ENCODE measurements at places on chromosomes 4 and X.

DNA sequence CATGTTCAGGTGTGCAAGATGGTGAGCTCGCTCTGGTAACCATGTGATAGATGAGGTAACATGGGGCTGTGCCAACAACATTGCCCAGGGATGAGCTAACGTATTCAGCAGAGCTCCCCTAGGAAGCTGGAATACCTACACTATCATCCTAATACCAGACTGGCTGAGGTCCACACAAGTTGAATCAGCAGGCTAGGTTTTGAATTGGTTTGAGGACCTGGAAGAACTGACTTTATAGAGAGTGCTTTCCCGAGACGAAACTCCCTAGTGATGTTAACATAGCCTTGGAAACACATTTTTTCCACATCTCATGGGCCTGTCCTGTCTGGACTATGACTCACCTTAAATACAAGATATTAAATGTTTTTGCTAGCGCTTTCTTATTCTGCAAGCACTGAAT, 56.7 kb downstream of the IGFBP7 start:
- no peak for DNase-seq

GRCh38 chr4:43452948-43453347, 560.4 kb downstream of the GRXCR1 start:
- no peak for DNase-seq

DNA sequence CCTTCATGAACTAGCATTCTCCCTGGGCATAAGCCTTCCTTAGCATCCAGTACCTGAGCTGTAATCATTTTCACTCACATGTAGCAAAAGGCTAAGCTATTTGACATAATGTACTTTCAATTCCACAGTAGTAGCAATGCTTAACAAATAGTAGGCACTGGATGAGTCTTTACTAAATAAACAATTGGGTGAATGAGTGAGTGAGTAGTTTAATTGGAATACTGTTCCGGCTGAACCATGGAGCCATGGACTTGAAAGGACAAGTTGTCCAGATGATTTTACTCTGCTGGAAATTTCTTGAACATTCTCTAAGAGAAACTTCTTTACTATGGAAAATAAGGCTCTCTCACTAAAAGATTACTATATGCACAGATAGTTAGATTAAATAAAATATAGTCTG, 159.3 kb downstream of the FAM47B start:
- no peak for DNase-seq

DNA sequence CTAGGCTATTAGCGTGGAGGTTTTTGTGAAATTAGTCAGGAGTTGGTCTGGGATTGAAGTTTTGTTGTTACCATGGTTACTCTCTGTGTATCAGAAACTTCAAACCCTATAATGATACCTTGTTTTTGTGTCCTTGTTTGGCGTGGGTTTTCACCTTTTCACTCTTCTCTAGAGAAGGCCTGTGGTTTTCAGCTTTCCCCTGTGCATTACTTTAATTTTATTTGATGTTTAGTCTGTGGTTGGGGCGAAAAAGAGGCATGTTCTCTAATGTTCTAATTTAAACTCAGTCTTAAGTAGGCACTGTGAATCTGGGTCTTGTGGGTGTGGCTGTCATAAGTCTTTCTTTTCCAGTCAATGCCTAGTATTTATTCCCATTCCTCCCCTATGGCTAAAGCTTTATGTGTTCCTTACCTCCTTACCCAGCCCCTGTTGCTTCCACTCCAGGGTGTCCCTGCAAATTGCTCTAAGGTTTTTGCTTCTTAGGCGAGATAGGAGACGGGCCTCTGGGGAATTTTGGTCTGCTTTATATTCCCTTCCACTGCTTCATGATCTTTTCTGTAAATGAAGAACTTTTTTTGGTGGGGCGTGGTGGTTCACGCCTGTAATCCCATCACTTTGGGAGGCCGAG, 326.3 kb upstream of the ZCCHC13 start:
- DNase-seq = no peak

- DNase-seq = no peak
Measured at GRCh38 chr4:140237616-140238350, 83.8 kb upstream of the MAML3 start.

GRCh38 chr4:2486981-2487380, 18.1 kb downstream of the RNF4 start:
- DNase-seq = no peak

GRCh38 chrX:51598899-51599298, 19.8 kb downstream of the CENPVL3 start:
- no peak for DNase-seq

DNA sequence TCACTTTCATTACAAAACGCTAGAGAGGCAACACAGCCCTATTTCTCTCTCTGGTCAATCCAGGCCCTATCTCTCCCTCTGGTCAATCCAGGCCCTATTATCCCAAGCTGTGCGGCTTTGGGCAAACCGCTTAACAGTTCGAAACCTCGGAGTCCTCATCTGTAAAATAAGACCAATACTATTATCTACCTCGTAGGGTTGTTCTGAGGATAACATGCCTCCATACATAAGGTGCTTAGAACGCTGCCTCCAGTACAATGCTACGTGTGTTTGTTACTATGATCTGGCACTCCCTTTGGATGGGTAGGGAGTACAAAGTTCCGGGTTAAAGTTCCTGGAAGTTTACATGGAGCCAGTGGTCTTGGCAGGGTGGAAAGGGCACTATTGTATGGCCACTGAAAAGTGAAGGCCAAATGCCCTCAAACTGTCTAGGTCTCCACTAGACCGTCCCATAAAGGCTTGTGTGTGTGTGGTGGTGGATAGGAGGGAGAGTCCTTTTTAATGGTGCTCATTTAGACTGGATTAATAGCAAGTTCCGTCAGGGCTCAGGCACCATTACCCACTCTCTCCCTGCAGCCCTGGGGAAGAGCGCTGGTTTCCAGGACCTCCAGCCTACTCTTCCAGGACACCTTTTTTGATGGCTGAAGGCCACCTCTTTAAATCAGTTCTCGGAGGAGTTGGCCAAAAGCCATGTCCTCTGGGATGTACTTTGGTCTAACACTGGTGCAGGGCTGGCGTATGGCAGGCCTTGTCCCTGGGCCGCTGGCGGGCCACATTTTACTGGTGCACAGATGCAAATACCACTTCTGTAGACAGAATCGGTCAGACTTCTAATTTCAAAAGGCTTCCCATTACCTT, 75.6 kb upstream of the BCOR start:
- no peak for DNase-seq

GRCh38 chrX:133373386-133374079, 41.8 kb downstream of the GPC4 start:
- DNase-seq = no peak

DNA sequence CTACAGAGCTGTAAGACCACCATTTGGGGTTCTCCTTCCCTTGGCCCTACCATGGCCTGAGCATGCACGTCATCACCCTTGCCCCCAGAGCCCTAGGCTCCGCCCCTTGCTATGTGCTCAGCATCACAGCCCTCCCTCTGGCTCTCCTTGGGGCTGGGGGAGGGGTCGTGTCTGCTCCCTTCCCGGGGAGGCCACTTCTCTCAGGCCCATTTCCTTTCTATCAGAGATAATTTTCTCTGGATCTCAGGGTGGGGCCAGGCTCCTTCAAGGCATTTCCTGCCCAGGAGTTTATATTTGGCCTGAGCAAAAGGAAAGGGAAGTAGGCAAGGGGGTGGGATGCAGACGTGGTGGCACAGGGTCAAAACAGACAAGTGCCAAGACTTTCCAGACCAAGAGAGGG, 55.9 kb downstream of the STARD8 start:
- no peak for DNase-seq

- no peak for DNase-seq
Measured at GRCh38 chr4:77145842-77146185, 11.2 kb upstream of the CCNG2 start.

DNA sequence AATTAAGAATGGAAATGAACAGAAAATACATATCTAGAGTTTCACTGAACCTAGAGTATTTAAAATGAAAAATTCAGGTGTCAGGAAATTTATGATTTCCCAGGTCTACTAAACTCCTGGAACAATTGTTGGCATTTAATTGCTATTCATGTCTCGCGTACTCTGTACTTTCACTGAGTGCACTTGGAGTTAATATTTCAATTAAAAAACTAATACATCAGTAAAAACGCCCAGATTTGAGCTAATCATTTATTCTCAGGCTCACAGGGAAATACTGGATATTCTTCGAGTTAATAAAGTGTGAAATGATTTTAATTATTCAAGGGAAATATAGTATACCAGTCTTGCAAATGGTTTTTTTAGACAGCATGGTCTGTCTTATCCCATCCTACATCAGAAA, 125.9 kb downstream of the CHRNA9 start:
- no peak for DNase-seq

DNA sequence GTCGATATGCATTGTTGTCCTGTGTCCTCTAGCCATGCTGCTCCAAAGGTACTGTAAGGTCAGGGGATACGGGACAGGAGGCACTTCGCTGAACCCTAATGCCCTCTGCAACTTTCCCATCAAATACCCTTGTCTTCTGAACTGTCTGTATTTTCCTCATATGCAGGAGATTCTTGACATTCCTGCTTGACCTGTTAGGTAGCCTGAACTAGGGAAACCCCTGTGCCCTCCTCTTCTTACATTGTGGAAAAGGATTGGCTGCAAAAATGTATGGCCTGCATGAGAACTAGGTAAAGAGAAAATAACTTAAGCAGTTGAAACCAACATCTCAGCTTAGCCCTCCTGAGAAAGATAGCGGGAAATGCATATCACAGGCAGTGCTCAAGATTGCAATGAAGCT, 11.4 kb downstream of the RTL8B start:
- no peak for DNase-seq

GRCh38 chr4:100805538-100805937, 287.7 kb upstream of the EMCN start:
- DNase-seq = no peak

- DNase-seq = no peak
Measured at GRCh38 chr4:88803600-88804096, 106.0 kb upstream of the NAP1L5 start.

GRCh38 chr4:36652857-36653256, 371.4 kb downstream of the DTHD1 start:
- DNase-seq = no peak

GRCh38 chrX:47302396-47302795, 68.0 kb upstream of the ZNF157 start:
- no peak for DNase-seq

- DNase-seq = no peak
Measured at GRCh38 chr4:169437299-169438047, 166.7 kb upstream of the SH3RF1 start.

- no peak for DNase-seq
Measured at GRCh38 chr4:58940167-58940566, 1830.0 kb upstream of the IGFBP7 start.

DNA sequence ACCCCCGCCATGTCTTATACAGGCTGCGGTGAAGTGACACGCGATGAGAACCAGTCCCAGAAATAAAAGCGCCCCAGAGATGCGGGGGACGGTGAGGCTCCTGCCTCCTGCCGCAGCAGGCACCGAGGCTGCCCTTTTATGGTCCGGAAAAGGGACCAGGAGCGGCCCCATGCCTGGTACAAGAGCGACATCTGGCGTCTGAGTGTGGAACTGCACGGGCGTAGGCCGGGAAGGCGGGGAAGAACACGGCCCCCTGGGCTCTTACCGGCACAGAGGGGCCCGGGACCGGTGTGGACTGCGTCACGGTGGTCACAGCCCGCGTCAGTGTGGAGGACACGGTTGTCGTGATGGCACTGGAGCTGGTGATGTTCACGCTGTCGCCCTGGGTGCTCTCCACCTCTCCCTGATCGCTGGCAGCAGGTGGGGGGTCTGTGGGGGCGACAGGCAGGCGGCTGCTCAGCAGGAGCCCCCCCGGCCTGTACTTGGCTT, 8.9 kb upstream of the RENBP start:
- DNase-seq = peak; percentile 74

DNA sequence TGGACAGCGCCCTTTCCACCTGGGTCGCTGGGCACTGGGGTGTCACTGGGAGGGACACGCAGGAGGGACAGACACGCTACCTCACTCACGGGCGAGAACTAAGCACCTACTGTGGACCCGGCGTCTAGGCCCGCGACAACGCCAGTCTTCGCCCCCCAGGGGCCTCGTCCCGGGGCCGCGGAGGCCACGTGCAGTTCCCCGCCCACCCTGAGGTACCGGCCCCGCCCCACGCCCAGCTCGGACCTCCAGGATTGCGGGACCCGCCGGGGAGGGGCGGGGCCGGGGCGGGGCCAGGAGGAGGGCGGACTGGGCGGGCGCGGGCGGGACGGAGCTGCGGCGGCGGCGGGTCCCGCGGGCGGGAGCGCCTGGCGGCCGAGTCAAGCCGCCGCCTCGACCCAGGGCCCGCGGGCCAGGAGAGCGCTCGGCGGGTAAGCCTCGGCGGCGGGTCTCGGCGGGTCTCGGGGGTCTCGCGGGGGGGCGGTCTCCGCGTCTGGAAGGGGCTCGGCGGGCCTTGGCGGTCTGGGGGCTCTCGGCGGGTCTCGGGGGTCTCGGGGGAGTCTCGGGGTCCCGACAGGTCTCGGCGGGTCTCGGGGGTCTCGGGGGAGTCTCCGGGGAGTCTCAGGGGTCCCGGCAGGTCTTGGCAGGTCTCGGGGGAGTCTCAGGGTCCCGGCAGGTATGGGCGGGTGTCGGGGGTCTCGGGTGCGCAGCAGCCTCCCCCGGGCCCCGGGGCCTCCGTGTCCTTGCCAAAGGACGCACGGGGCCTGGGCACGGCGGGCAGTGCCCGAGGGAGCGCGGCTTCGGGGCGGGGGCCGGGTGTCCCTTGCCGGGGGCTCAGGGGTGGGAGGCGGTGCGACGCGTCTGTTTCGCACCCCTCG, at the start of gene SH3BP2:
TSS of gene SH3BP2 (plus strand) at position 375 of the 875 bp plus-strand sequence. CDS start 27,533 bp downstream, outside the sequence.
- peak; percentile 51 for DNase-seq

DNA sequence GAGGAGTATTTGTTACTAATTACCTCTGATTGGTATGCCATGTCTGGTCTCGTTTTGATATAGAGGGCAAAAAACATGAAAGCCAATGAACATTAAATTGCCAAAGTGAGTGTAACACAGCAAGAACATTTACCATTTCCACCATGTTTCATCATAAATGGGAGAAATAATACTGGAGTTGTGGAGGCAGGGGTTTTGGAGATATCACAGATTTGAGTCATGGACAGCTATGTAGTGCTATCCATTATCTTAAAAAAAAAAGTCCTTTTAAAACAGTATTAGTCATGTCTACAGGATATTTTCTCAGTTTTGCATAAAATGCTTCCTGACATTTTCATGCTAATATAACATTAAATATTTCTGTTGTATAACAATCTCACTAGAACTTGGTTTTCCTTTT, 301.2 kb downstream of the IL1RAPL1 start:
- DNase-seq = no peak

DNA sequence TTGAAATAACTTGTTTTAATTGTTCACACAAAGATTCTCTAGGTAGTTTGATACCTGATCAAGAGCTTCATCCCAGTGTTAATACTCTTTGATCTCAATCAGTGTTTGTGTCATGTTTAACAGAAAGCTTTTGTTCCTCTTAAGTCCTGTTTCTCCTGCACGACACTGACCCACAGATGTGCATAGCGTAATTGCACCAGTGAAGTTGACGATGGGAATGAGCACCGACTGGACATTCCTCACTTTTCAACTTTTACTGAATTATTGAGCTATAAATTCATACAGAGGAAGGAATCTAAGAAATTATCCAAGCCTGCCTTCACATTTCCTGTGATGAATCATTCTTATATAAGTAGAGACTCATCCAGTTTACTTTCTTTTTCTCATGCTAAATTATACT, 878.7 kb upstream of the TENM3 start:
- no peak for DNase-seq

- no peak for DNase-seq
Measured at GRCh38 chr4:61923179-61923578, 723.1 kb downstream of the ADGRL3 start.

All from activated CD4-positive, alpha-beta T cell treated with anti-CD3 and anti-CD28 coated beads, Interleukin-2, amount 50 U/mL, for 1 hour (primary cell).